ENCODE measurements at places on chromosomes 1 and 21. TPM values are rescaled to one million over a fixed set of nuclear protein-coding genes. Genes with fewer than 3 reads are reported as not detected.
A peak's percentile ranks its signal among the peaks of the same experiment; 100 is the strongest.

- DNase-seq, result no peak
These were observed 291.0 kb downstream of the CHRM3 start for GRCh38 chr1:239677362-239677761.

- no peak for DNase-seq
These were observed 99.5 kb upstream of the GJB5 start for GRCh38 chr1:34655206-34655874.

GRCh38 chr1:205480349-205480985 lies 24.0 kb upstream of the CDK18 start:
- no peak for DNase-seq

- DNase-seq, result no peak
These were observed 17.3 kb upstream of the LRP8 start for GRCh38 chr1:53344921-53345838.

GRCh38 chr1:183021405-183022201 lies 1.6 kb upstream of the LAMC1 start:
- DNase-seq, result no peak

DNA sequence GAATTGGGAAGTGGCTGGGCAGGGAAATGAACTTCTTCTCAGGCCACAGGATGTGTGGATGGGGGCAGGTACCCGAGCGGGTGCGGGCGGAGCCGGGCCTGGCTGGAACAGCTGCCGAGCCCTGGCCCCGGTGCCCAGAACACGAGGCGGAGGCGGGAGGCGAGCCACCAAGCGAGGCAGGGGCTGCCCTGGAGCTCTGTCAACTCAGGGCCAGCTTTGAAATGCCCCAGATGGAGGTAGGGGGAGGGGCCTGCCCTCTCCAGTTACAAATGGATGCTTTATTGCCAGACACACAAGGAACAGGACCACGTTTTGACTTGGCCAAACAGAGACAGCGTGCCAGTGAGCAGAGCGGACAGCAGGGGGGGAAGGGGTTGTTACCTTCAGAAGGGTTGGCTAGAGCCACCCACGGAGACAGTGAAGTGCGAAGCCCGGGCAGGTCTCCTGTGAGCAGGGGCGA lies 240.4 kb downstream of the SDCCAG8 start:
- no peak for DNase-seq

- peak; percentile 87 for DNase-seq
These were observed 104.8 kb downstream of the RERE start for GRCh38 chr1:8712413-8713231.

DNA sequence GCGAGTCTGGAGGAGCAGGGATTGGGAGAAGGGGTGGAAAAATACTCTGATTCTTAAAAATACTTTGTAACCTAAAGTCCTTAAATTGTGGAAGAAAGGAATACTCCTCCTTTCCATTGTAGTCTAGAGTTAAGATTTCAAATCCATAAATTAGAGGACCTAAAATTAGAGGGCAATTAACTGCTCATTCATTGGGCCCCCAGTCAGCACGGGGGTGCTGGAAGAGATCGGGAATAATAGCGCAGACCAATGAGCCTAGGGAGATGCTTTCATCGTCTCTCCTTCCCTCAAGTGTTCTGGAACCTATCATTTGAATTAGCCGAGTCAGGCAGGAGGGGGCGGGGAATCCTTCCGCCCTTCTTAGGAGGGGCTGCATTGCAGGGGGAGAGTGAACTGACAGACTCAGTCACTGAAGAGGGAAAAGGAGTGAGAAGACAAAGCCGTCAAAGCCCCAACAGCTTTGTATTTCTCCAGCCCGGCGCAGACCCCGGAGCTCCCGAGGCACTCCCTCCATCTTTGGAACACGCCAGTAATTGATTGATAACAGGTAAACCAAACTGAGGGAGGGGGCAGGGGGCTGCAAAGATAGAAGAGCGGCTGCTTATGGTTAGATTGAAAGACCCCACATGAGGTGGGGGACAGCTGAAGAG lies at the start of gene MLLT11:
MLLT11 (plus strand) TSS at position 391 of the 650 bp plus-strand sequence. CDS start 6,828 bp downstream, outside the sequence.
- DNase-seq, result no peak

DNA sequence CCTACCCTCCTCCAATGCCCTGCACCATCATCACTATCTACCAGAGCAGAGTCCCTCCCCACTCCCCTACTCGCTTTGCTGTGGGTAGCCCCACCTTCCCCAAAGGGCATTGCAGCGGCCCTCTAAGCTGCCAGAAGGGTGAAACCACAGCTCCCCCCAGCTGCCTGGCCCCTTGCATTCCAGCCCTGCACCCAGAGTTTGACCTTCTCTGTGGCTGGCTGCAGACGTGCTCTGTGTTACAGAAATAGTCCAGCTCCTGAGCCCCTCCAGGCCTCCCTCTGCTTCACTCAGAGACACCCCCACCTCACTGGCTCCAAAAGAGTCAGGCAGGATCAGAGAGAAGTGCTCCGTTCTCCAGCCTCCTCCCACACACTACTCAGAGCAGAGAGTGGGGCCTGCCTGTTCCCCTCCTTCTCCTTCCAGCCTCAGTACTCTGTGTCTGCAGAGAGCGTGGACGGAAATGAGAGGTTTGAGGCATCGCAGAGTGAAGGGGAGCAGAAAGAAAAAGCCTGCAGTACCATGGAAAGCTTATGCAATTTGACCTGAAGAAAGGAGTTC lies 63.2 kb downstream of the PLEKHA6 start:
- DNase-seq, result peak; percentile 41

DNA sequence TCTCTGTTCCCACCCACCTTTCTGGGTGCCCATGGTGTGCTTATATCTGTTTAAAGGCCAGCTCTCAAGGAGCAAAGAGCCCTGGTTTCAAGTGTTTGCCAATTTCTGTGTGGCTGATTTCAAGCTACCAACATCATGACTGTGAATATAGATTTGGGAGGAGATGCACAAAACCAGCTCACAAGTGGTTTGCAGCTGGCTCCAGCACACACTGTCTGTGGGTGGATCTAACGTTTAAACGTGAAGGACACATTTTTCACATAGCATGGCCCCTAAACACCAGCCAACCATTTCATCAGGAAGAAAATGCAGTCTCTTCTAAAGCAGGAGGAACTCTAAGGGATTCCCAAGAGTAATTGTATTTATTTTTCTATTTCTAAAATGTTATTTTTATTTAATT lies 65.2 kb downstream of the FCRL5 start:
- no peak for DNase-seq

DNA sequence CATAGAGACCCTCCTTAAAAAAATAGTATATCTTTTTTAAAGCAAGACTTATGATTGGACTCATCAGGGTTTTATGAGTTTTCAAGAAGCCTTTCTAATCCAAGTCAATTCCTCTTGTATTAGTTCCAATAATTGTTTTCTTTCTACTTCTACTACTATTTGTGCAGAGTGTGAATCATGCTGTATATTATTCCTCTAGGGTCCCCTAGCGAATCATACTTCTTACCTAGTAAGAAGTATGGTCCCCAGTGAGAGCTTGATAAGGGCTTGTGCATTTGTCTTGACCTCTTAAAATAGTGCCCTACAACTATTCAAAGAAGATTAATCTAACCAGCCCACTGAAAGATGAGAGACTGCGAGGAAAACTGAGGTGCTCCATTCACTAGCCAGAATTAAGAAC lies 715.7 kb upstream of the ZP4 start:
- no peak for DNase-seq

GRCh38 chr21:44485796-44486195 lies 30.5 kb downstream of the LRRC3 start:
- DNase-seq, result no peak

DNA sequence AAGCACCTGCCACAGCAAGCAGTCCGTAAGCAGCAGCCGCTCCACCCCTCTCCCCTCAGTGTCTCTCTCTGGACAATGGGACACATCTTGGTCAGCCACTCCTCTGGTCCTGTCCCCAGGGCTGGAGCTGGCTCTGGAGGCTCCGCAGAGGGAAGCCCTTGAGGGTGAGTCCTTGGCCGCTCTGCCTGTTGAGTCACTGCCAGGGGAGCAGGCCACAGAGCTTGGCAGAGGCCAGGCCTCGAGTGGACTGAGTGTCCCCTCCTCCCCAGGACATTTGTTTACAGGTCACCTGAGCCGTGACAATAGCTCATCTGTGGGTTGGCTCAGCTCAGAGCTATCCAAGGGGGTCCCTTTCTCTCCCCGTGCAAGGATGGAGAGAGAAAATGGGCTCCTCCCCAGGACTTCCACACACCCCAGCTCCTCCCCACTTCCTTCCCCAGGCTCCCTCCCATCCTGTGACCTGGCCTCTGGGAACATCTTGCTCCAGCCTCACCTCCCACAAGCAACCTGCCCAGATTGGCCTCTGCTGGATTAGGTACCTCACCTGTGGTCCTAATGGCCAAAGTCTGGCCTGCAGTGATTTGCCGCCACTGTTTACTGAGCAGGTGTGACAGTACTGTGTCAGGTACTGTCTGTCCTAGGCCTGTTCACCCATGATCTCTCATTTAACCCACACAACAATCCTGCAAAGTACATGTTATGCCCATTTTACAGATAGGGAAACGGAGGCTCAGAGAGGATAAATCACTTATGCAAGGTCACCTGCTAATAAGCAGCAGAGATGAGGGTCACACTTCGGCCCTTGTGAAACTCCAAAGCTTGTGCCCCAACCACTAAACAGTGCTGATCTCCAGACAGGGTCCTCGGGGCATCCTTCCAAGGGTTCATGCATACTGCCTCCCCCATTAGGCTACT lies 4.8 kb downstream of the FAM131C start:
- no peak for DNase-seq

DNA sequence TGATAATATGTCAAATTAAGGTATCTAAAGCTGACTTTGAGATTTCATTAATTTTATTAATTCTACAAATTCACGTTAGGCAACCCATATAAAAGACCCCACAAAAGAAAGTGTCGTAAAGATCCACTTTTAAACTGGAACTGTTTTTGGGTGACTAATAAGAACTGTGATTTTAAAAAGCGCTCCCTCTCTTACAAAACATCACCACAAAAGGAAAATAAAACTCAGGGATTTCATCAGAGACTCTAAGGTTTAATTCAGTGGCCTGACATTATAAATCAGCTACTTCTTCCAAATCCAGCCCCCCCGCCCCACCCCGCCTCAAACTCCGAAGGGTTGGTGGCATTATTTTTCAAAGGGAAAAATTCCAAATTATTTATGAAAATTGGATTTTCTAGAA lies 2.7 kb downstream of the COL24A1 start:
- no peak for DNase-seq

- no peak for DNase-seq
These were observed 7.2 kb upstream of the VSIG8 start for GRCh38 chr1:159869607-159870006.

DNA sequence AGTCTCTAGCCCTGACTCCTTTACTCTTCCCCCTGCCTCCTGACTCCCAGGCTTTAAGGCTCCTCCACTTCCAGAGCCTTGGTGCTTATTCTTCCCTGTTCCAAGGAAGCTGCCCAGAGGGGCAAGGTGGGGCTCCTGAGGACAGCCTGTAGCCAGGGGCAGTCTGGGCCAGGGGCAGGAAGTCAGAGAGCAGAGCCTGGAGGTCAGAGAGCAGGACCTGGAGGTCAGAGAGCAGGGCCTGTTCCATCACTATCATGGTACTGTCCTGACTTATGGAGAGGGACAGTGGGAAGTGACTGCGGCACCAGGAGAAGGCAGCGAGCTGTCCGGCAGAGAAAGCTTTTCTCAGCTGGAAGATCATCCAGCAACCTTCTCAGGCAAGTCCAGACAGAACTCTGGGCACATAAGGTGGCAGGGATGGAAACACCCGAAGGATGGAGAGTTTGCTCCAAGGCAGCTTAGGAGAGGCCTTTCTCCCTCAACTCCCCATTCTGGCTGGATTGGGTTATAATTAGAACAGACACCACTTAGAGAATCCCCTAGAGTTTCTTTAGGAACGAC lies 25.0 kb downstream of the PLXNA2 start:
- DNase-seq, result no peak

- no peak for DNase-seq
These were observed 280.2 kb upstream of the PLXNA2 start for GRCh38 chr1:208524376-208524775.

DNA sequence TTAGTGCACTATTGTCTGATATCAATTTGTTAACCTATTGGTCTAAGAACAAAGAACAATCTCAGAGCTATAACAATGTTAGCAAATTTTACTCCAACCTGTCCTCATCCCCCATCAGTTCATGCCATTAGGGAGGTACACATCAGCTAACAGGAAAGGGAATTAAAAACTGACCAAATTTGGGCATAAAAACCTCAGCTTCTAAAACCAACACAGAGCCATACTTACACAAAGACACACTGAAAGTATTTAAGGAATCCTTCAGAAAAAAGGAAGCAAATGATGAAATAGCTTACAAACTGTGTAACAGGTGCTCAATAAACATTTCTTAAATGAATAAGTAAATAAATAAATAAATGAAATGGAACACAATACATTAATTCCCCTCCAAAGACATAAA lies 89.2 kb downstream of the TTLL7 start:
- no peak for DNase-seq

DNA sequence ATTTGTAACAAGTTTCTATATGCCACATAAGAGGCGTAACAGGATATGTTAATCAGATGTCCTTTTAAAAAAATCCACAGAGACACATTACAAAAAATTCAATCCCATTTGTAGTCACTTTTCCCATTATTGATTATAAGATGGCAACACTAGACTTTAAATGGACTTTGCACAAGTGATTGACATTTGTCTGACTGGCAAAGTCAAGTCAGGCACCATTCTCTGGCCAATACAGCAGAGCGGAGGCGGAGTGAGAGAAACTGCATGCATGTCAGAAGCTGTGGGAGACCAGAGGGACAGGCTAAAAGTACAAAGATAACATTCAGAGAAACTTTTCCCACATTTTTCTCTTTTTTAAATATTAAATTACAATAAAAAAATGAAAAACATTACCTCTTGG lies 28.1 kb upstream of the RGS5 start:
- no peak for DNase-seq

- DNase-seq, result no peak
These were observed 63.6 kb downstream of the CDK18 start for GRCh38 chr1:205568135-205568468.

GRCh38 chr1:39666772-39667171 lies 5.1 kb downstream of the NT5C1A start:
- no peak for DNase-seq

GRCh38 chr1:181222972-181223505 lies 134.5 kb downstream of the IER5 start:
- no peak for DNase-seq

GRCh38 chr1:197674286-197674685 lies 101.0 kb downstream of the DENND1B start:
- no peak for DNase-seq

DNA sequence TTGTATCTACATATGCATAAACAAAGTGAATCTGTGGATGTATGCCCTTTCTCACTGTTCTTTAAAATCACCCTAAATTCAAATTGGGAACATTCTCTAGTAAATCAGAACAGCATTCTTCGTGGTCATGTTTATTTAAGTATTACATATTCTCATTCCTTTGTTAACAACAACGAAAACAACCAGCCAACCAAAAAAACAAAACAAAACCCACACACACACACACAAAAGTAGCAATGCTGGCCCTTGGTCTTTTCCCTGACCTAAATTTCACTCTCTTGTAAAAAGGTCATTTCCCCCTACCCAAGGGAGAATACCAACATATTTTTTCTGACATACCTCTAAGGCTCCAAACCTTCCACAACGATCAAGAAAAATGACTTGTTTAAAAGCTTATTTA lies 102.6 kb downstream of the NRIP1 start:
- DNase-seq, result no peak

BARHL2 gene
- not detected for total RNA-seq

EPHX1 gene
- total RNA-seq, result 28.8 TPM

RGSL1 gene
- total RNA-seq, result not detected

CD84 gene
- total RNA-seq, result not detected

MRTO4 gene
- 63.3 TPM for total RNA-seq

MSTO1 gene
- total RNA-seq, result 25.3 TPM

FNDC10 gene
- total RNA-seq, result 2.5 TPM

B3GALT6 gene
- total RNA-seq, result 14.2 TPM

NPHS2 gene
- not detected for total RNA-seq

TLCD4 gene
- total RNA-seq, result 14.5 TPM
